ENCODE measurements at places on chromosomes 6 and 20.

GRCh38 chr20:36574366-36575135 lies 1.2 kb downstream of the TGIF2 start:
- peak; percentile 61 for DNase-seq

- DNase-seq: no peak
These were observed 37.1 kb downstream of the AFG1L start for GRCh38 chr6:108331982-108332381.

- DNase-seq: no peak
These were observed 9.0 kb upstream of the STK38 start for GRCh38 chr6:36556281-36556680.

GRCh38 chr6:40845553-40845952 lies 193.5 kb downstream of the UNC5CL start:
- DNase-seq: peak; percentile 3

GRCh38 chr6:54053881-54054391 lies 57.3 kb upstream of the MLIP start:
- no peak for DNase-seq

GRCh38 chr6:155740781-155741399 lies 285.3 kb upstream of the NOX3 start:
- DNase-seq: no peak

- no peak for DNase-seq
These were observed 143.7 kb downstream of the DLL1 start for GRCh38 chr6:170147056-170147787.

DNA sequence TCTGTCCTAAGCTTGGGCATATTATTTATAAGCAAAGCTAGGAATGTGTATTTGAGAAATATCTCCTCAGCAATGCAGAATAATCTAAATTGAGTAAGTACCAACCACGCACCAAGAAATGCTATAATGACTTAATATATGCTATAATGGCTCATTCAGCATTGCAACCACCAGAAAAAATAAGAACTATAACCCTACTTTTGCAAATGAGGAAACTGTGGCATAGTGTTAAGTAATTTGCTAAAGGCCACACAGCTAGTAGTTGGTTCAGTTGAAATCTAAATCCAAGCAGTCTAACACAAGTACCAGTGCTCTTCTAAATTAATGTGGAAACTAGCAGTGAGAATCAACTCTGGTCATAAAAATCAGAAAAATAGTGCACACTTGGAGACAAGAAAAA lies 35.7 kb downstream of the HBS1L start:
- no peak for DNase-seq

- DNase-seq: no peak
These were observed 589 bp downstream of the RNF5 start for GRCh38 chr6:32178547-32179440.

DNA sequence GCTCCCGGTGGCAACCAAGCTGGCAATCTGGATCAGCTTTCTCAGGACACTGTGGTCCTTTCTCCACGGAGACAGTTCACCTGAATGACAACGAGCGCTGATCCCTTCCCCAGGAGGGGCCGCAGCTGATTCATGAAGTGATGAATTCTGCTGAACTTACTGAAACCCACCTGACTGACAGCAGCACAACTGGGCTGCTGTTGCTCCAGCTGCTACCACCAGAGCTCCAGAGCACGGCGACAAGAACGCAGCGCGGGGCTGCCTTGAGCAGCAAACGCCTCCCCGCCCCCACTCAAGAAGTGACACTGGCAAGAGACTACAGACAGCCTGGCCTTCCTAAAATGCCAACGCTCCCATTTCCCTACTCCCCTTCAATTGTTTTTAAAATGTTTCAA lies 10.0 kb downstream of the PXDC1 start:
- no peak for DNase-seq

DNA sequence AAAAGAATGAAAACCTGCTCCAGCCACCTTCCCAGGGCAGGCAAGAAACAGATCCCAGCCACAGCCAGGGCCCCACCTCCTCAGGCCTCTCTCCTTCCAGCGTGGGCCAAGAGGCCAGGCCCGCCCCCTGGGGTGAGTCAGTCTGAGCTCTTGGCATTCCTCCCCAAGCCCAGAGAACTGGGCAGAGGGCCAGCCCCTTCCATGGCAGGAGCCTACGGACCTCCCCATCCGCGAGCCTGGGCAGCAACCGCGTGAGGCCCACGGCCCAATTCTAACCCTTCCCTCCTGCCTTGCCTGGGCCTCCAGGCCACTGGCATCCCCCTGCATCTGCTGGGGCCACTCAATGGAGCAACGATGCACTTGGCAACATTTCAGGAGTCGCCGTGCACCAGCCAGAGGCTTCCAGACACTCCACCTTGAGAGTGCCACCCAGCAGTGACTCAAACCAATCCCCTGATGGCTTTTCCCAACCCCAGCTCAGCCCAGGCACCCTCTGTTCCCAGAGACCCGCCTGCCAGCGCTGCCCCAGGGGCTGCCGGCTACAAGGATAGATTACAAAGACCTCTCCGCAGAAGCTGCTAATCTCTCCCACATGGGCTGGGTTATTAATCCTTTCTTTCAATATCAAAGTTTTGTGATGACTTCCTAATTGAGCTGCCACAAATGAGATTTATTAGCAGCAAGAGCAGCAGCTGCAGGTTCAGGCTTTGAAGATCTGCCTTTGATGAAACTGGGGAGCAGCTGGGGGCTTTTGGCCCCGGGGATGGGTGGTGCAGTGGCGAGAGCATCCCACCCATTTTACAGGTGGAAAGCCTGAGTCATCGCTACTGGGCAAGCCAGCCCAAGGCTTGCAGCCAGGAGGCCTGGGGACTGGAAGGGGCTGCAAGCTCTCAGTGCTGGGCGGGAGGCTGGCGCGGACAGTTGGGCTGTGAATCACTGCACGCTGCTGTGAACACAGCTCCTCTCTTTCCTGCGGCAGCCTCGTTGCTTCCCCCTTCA lies 85.7 kb downstream of the NFATC2 start:
- no peak for DNase-seq

- no peak for DNase-seq
These were observed 748.4 kb upstream of the CHD6 start for GRCh38 chr20:42366626-42367025.

DNA sequence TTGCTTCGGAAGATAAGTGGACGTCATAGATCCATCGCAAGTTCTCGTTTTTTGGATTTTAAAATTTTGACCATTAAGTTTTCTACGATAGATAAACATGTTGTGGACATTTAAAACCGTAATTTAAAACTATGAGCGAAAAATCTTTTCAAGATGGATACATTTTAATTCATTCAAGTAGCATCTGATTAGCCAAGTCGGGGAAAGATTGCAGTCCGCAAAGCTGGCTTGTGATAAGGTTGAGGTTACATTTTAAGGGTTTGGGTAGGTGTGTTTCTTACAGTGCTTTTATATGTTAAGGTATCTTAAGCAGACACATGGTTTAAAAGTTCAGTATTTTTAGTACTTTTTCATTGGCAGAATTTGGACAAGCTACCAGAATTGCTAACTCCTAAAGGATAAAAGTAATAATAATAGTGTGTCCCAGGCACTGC lies 1.2 kb downstream of the WTAP start:
- DNase-seq: no peak
